Activated CD4-positive, alpha-beta T cell treated with anti-CD3 and anti-CD28 coated beads, Interleukin-2, amount 50 U/mL, for 16 hours (primary cell): ENCODE measurements at places on chromosomes 6 and 20.
A peak's percentile ranks its signal among the peaks of the same experiment; 100 is the strongest.

- no peak for DNase-seq
Observed at GRCh38 chr20:45341939-45342854, 6.0 kb downstream of the SDC4 start.

DNA sequence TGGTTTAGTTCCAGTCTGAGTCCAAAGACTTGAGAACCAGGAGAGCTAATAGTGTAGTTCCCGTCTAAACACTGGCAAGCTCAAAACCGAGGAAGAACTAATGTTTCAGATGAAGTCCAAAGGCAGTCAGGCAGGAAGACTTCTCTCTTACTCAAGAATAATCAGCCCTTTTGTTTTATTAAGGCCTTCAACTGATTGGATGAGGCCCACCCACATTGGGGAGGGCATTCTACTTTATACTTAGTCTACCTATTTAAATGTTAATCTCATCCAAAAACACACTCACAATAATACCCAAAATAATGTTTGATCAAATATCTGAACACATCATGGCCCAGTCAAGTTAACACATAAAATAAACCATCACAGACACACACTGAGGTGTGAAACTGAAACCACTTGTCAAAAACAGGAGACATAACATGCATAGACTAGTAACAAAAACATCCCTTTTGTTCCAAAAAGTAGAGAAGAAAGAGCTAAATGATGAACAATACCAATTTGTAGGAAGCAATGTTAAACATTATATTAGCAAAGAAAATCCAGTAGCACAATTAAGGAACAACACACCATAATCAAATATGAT is 50.2 kb upstream of the SENP6 start:
- DNase-seq, result peak; percentile 33

GRCh38 chr6:25297823-25298522 is 18.8 kb downstream of the CARMIL1 start:
- DNase-seq, result no peak

GRCh38 chr6:15389765-15390723 is 144.2 kb downstream of the JARID2 start:
- no peak for DNase-seq

DNA sequence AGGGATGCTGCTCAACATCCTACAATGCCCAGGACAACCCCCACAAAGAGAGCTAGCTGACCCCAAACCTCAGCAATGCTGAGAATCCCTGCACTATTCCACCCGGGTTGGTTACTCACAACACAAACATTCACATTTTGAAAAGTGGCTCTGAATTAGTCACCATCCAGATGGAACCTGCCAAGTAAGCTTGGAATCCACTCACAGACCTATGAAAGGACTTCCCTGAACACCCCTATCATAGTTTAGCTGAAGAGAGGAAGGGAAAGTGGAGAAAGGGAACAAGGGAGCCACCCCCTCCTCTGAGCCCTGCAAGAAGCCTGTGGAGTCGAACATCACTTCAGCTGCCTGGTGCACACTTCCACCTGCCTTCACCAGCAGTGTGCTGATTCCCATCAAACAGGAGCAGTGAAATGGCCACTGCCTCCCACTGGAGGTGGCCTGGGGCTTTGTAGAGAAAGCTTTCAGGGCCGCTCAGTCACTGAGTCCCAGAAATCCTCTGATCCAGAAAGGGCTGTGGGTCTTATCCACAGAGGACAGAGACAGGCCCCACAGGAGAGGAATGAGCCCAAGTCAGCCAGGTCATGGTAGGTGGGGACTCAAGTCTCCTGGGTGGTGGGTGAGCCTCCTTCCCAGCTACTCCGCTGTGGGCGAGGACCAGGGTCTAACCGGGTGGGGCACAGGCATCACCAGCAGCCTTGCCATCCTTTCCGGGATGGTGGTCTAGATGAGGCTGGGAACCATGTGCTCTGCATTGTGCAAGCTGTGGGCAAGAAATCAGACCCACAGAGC is 203.7 kb downstream of the SYNDIG1 start:
- DNase-seq, result no peak
